Activated CD4-positive, alpha-beta T cell treated with anti-CD3 and anti-CD28 coated beads, Interleukin-2, amount 50 U/mL, for 4 hours (primary cell): ENCODE measurements at places on chromosomes 5 and 9.

DNA sequence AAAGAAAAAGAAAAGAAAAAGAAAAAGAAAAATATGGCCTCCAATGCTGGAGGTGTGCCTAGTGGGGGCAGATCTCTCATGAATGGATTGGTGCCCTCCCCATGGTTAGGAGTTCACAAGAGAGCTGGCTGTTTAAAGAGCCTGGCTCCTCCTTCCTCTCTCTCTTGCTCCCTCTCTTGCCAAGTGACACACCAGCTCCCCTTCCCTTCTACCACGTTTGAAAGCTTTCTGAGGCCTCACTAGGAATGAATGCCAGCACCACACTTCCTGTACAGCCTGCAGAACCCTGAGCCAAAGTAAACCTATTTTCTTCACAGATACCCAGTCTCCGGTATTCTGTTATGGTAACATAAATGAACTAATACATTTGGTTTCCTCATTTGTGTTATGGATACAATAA, 14.4 kb upstream of the GALNT10 start:
- DNase-seq, result no peak

DNA sequence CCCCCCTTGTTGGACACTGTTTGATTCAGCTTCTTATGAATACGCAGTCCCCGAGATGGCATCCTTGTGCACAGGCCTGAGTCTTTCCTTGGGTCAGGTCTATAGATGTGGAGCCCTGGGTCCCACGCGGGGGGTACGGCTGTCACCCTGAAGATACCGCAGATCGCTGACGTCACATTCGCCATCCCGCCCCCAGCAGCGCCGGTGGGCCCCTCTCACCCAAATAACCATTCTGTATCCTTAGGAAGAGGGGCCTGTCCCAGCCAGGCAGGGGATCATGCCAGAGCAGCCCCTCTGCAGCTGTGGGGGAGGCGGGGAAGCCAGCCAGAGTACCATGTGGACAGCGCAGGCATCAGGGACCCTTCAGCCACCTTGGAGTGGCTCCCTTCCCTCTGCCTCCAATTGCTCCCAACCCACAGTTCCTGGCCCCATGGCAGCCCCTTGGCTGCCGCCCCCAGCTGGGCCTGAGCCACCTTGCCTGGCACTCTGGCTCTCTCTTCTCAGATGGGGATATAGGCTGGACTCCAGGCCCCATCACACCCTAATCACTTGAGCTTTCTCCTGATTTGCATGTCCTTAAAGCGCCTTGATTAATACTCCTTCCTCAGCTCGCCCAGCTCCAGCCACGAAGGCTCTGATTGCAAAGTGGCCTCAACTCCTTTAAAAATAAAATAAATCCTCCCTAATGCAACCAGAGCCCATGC, 189.8 kb downstream of the C9orf50 start:
- no peak for DNase-seq

- DNase-seq, result no peak
Measured at GRCh38 chr5:143399616-143400540, 3.6 kb downstream of the NR3C1 start.

GRCh38 chr9:88936668-88937067, 54.6 kb upstream of the S1PR3 start:
- no peak for DNase-seq

GRCh38 chr9:127966416-127967150, 14.2 kb downstream of the EEIG1 start:
- no peak for DNase-seq

DNA sequence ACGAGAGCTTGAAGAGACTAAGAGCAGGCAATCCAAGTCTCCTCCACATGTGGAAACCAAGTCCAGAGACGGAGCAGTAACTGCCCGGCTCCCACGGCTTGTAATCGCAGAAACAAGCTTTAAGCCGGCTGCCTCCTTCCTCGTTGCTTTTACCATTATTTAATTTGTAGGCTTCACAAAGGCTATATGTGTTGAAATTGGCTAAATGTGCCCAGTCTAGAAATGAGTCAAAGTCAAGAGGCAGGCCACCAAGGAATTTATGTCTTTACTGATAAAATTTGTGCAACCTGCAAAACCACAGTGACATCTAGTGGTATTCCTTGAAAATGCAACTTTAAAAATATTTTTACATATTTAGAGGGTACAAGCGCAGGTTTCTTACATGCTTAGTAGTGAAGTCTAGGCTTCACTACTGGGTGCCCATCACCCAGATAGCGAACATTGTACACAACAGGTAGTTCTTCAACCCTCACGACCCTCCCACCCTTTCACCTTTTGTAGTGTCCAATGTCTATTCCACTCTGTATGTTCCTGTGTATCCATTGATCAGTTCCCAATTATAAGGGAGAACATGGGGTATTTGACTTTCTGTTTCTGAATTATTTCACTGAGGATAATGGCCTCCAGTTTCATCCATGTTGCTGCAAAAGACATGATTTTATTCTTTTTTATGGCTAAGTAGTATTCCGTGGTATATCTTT, 33.5 kb upstream of the EBF1 start:
- DNase-seq, result no peak

DNA sequence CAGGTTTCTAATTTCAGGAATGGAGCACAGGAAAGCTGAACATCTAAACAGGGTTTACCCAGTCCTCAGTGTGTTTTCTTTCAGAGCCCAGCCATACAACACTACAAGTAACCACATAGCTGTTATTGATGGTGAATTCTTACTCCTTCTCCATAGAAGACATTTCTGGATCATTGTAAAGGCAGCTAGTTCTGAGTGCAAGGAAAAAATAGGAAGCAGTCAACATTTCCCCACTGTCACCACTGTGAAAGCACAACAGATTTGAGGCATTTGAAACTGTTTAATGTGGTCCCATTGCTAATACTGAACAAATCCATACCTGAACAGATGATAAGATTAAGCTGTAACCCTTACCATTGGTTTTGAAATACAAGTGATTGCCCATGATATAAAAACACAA, 145.0 kb upstream of the PCA3 start:
- DNase-seq, result no peak

DNA sequence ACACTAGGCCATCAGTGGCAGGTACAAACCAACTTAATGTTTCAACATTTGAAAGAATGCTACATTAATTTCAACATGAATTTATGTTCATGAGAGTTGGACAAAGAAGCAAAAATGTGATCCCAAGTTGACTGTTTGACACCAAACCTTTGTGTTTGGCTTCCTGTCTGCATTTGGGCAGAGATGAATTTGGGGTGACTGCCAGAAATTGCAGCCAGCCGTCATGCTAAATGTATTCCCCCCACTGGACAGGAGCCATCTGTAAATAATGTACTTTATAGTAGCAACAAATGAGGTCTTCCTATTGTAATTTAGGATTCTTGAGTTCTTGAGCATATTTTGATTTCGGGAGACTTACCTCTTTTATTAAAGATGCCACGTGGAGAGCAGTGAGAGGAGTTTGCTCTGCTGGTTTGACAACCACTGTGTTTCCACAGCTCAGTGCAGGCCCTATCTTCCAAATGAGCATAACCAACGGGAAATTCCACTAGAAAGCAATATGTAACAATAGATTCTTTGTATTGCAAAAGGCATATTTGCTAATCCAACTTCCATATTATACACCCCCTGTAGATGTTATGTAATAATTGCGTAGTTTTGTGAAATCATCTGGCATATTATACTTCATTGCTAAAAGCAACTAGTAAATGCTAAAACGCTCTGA, 27.6 kb downstream of the ALDH1A1 start:
- DNase-seq, result no peak

GRCh38 chr5:102666164-102666946, 88.8 kb upstream of the PAM start:
- no peak for DNase-seq

- no peak for DNase-seq
Measured at GRCh38 chr5:84032324-84032723, 311.7 kb upstream of the HAPLN1 start.

DNA sequence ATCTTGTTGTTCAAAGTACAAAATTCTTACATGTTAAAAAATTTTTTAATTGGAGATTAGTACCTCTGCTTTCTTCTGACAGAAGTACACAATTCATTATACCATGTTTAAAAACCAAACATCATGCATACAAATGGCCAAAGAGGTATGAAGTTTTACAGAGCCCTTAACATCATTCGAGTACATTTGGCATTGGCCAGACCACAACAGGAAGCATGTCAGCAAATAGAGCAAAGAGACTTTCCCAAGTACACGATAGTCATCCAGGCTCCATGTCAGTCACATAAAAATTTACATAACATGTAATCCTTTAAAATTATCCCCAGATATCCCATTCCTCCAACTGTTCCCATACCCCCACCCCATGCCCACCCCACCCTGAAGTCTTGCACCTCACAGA, 22.5 kb downstream of the HMGCS1 start:
- no peak for DNase-seq

DNA sequence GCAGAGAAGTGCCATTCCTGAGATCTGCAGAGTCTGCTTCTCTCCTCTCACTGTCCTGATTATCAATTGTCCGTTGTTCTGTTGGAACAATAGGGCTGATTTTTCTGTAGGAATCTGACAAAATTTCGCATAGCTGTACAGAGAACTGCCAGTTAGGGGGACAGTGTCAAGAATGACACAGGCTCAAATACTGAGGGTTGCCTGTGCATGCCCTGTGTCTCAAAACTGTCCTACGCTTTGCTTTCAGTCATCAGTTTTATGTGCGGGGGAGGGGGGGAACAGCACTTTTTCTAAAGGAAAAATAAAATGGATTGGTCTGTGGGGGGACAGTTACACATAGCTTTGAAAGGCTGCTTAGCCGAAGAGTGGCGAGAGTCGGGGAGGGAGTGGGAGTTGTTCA, 248.6 kb downstream of the PDZD2 start:
- DNase-seq, result no peak

- DNase-seq, result no peak
Measured at GRCh38 chr9:36218011-36218410, 27.3 kb downstream of the CLTA start.

DNA sequence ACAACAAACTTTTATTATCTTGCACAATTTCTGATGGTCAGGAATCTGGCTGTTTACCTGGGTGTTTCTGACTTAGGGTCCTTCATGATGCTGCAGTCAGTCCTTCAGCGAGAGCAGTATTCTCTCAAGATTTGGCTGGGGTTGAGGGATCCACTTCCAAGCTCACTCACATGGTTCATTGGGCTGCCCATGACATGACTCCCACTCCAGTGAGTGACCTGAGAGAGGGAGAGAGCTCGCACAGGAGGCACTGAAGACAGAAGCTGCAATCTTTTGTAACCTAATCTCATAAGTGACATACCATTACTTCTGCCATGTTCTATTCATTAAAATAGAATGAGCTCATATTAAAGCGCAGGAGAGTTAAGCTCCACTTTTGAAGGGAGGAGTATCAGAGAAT, 212.6 kb downstream of the SPATA31D1 start:
- no peak for DNase-seq

GRCh38 chr9:37650873-37651768, at the start of gene FRMPD1:
TSS of gene FRMPD1 (plus strand) at chr9:37650954. CDS start at chr9:37692642, 41,688 bp downstream.
- peak; percentile 29 for DNase-seq

- peak; percentile 23 for DNase-seq
Measured at GRCh38 chr5:117454716-117455212, 880.1 kb upstream of the SEMA6A start.

- no peak for DNase-seq
Measured at GRCh38 chr5:165055476-165055875, 1550.1 kb downstream of the MAT2B start.

- DNase-seq, result no peak
Measured at GRCh38 chr5:152425083-152425482, 20.0 kb upstream of the NMUR2 start.

- no peak for DNase-seq
Measured at GRCh38 chr9:27408001-27408400, 111.1 kb upstream of the EQTN start.

DNA sequence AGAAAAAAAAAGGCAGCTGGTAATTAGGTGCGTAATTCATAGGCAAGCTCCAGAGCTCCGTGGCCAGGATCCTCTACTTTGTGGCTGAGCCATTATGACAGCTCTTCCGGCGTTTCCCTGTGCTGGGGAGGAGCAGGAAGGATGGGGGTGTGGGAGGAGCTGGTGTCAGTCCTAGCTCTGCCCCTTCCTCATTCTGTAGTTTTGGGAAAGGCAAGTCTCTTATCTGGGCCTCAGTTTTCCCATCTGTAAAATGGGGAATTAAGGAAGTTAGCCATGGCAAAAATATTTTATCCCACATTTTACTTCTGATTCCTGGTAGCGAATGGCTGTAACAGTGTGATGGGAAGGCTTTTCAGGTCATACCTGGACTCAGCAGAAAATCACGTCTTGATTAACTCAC, 81.1 kb downstream of the SEC61B start:
- DNase-seq, result no peak

GRCh38 chr9:88538311-88539085, 3.5 kb downstream of the NXNL2 start:
- no peak for DNase-seq

- no peak for DNase-seq
Measured at GRCh38 chr5:94682814-94683520, 64.5 kb downstream of the SLF1 start.

GRCh38 chr9:133132174-133132573, 11.1 kb upstream of the RALGDS start:
- DNase-seq, result no peak

- DNase-seq, result no peak
Measured at GRCh38 chr5:175743676-175744210, 85.9 kb downstream of the HRH2 start.

- no peak for DNase-seq
Measured at GRCh38 chr5:27130587-27130986, 92.2 kb upstream of the CDH9 start.

GRCh38 chr5:144028636-144029035, 141.8 kb downstream of the YIPF5 start:
- DNase-seq, result no peak

GRCh38 chr9:93857528-93857927, 97.6 kb downstream of the BARX1 start:
- no peak for DNase-seq

DNA sequence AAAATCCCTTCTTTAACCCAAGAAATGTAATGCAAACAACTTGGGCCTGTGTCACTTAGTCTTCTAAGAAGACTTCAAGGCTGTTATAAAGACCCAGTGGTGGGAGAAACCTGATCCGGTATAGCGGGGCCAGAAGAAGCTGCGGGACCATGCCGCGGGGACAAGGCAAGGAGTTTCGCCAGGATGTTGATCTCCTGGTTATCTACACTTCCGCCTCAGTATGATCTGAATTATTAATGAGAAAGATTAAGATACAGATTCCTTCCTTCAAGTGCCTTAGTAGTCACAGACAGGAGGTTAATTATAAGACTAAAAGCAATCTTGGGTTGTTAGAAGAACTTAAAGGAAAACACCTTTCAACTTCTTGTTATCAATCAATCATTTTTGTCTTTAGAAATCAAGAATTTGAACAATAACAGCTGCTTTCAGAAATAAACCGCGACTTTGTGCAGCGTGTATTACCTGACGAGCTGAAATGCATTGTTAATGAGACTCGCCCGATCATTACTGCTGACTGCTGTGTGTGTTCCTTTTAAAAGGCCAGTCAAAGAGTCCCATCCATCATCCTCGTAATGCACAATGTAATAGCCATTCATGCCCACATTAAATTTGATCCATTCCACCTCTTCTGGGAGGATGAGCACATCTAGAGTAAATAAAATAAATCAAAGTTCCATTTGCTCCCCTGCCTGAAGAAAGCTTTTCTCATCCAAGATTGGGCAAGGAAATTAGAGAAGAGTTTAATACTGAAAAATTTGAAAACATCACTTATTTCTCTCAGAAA, 22.2 kb downstream of the ERAP1 start:
- DNase-seq, result no peak

- no peak for DNase-seq
Measured at GRCh38 chr5:93285461-93285860, 295.6 kb downstream of the NR2F1-AS1 start.

- no peak for DNase-seq
Measured at GRCh38 chr5:66960369-66961137, 236.0 kb downstream of the CD180 start.
